ENCODE measurements at places on chromosomes 5 and 9.

DNA sequence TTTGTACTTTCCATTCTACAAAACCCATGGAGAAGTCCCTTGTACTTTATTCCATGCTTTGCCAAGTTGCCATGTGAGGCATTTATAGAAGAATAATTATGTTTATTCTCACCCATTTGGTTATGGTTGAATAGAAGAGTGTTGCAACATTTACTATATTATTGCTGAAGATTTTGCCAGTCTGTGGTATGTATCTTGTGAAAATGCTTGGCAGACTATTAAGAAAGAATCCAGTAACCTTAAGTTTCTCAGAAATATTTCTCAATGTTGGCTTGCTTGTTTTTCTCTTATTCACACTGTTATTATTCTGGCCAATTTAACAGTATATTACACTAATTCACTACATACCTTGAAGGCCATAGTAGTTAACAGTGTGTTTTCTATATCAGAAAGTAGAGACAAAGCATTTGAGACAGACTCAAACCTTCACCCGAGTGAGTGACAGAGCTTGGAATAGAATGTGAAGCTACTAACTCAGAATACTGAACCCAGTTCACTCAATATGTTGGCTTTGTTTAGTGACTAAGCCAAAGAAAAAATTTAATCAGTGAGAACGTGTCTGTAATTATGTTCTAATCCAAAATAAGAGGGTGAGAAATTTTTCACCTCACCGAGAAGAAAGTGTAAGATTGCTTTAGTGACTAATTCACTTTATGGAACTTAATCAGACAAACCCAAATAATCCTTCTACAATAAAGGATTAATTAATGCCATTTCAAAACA lies 184.4 kb downstream of the CWC27 start:
- DNase-seq = no peak

- DNase-seq = peak; percentile 7
These were observed 51.7 kb downstream of the CPLANE1 start for GRCh38 chr5:37197340-37198050.

DNA sequence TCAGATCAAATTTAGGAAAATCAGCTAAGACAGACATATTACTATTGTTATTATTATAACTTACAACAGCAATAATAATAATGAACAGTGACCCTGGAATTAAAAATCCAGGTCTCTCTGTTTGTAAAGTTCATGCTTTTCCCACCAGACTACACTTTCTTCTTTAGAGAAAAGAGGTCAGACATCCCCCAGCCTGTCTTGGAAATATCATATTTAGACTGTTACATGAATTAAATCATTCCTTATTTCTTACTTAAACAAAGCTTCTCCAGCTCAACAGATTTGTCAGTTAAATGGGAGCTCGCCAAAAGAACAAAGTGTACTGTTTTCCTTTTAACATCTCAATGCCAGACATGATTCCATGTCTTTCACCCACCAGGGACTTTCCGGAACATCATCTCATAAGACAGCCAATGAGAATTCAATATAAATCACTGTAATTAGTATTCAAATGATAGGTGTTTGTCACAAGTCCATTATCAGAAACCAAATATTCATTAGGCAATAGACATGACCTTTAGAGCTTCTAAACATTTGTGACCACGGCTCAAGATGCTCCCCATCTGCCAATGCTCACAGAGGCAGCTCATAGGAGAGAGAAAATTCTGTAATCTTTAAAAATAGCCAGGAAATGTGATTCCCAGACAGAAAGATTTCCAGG lies 351.9 kb downstream of the ENC1 start:
- DNase-seq = no peak

DNA sequence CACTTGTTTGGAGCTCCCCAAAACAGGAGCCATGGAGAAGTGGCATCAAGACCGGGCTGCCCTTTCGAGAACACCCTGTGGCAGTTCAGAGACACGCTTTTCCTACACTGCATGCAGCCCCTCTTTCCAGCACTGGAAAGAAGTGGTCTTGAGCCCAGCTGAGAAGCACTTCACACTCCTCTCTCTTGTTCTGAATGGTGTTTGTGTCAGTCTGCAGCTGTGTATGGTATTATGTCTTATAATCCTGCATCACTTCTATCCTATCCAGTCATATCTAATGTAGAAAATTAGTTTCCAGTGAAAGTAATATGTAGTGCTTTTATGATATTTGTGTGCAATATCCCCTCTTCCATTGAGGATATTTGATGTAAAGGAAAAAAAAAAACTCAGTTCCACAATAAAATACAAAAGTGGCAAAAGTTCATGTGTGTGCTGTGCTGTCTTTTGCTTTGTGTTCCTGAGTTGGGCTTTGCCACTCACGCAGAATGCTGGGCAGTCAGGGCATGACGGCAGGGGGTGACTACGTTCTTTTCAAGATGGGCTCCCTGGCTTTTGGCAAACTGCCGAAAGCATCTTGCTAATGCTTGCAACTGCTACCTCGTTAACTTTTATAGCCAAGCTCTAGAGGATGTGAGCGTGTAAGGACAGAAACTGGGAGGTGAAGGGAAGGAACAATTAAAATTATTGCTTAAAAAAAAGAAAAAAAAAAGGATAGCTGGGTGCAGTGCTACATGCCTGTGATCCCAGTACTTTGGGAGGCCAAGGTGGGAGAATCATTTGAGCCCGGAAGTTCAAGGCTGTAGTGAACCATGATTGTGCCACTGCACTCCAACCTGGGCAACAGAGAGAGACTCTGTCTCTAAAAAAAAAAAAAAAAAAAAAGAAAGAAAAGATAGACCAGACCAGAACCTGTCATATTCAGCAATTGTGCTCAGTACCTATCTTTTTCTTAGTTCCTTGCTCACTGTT lies 102.2 kb downstream of the MAP1B start:
- no peak for DNase-seq

GRCh38 chr5:124398460-124398859 lies 348.0 kb downstream of the ZNF608 start:
- no peak for DNase-seq

DNA sequence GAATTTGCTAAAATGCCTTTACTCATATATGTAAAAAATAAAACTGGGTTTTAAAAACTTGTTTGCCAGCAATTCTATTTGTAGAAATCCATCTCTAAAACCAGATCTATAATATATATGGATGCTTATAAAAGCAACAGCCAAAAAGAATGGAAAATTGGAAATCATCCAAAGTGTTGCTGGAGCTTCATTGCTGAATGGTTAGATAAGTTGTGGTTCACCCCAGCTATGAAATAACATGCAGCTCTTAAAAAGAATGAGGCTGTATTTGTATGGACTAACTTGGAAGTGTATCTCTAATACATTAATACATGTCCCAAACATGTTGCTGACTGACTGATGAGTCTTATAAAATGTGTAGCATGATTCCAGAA lies 76.2 kb downstream of the STK10 start:
- no peak for DNase-seq

- DNase-seq = no peak
These were observed 199.4 kb upstream of the ST8SIA4 start for GRCh38 chr5:101102506-101102905.

DNA sequence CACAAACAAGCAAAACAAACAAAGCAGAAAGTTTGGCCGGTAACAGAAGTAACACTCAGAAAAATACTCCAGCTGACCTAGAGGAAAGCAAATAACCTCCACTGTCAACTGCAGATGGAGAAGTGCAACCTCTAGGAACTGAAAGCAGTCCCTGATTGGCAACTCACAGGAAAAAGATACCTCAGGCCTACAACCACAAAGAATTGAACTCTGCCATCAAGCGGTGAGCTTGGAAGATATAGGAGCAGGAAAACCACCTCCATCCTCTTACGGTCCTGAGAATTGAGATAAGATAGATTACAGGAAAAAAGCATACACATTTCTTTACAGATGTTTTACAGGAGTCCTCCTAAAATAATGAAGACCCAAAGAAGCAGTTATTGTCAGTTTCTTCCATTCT lies 184.5 kb downstream of the PDZD2 start:
- no peak for DNase-seq

GRCh38 chr5:125413496-125414274 lies 667.2 kb upstream of the ZNF608 start:
- DNase-seq = no peak

DNA sequence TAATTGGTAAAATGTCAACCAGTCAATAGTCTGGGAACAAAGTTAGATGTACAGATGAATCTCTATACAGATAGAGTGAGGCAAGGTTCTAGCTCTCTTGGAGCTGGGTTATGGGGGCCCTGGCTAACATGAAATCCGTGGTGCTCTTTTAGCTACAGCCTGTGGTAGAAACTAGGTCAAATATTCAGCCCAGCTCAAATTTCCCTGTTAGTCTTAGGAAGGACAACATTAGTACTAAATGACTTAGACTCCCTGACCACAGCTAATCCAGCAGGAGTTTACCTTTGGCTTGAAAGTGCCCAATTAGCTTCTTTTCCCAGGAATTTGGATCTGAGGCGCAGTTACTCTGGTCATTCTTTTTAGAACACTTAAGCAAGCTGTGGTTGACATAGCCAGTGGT lies 170.5 kb downstream of the DMRTA1 start:
- DNase-seq = no peak

GRCh38 chr5:38548064-38548759 lies 8.2 kb downstream of the LIFR start:
- DNase-seq = no peak

DNA sequence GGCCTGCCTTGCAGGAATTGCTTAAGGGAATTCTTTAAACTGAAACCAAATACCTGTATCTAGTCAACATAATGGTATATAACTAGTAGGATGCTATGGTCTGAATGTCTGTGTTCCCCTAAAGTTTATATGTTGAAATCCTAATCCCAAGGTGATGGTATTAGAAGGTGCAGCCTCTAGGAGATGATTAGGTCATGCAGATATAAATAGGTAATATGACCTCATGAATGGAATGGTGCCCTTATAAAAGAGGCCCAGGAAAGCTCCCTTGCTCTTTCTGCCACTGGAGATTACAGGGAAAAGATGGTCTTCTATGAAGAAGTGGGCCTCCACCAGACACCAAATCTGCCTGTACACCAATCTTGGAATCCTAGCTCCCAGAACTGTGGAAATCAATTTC lies 7.4 kb upstream of the KIAA1958 start:
- DNase-seq = no peak

DNA sequence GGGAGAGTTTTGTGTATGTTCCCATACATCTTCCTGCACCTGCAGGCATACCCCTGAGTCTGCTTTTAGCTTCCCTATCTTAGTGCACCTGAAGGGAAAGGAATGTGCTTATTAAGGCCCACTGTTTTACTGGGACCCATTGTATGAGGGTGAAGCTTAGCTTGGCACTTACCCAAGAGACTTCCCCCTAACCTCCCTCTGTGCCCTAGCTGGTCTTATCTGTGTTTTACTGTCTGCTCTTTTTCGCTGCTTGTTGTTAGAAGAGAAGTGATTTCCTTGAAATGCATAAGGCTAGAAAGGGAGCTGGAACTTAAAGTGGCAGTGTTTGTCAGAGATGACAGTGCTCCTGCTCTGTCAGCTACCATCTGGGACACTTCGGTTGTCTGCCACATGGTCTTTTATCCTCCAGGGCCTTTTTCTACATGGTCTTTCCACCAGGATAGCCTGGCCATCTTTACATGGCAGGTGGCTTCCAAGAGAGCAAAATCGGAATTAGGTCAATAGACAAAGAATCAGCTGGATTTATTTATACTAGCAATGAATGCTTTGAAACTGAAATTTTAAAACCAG lies 122.5 kb upstream of the SLC44A1 start:
- DNase-seq = no peak
